Right lung (tissue), 10 donors: ENCODE measurements at places on chromosomes 1 and 21. TPM values are rescaled to one million over a fixed set of nuclear protein-coding genes. Genes with fewer than 3 reads are reported as not detected.
A peak's percentile ranks its signal among the peaks of the same experiment; 100 is the strongest.

RIMKLA gene
- 0.44 TPM for polyA plus RNA-seq

FCRL4 gene
- not detected for polyA plus RNA-seq

DNA sequence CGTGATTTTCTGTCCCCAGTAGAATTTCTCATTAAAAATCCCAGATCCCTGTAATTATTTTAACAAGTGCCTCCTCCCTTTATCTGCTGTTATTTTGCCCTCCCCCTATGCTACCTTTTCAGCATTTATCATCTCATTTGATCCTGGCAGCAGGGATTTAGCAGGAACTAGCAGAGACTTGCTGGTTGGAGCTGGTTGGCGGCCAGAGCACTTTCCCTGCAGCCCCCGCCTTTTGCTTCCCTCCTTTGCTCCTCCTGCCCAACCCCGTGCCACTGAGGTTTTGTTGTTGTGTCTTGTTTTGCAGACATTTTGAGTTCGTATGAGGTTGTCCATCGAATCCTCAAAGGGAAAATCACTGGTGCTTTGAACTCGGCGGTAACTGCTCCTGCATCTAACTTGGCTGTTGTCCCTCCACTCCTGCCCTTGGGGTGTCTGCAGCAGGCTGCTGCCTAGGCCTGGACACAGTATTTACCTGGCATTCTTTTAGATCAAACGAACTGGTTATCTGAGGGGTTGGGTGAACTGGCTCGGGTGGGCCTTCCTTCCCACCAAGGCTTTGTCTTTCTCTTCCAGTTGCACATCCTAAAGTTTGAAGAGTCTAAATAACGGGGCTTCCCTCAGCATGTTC is 11.2 kb downstream of the UBE2Q1 start:
- no peak for DNase-seq

S100A3 gene
- 0.21 TPM for polyA plus RNA-seq

DNA sequence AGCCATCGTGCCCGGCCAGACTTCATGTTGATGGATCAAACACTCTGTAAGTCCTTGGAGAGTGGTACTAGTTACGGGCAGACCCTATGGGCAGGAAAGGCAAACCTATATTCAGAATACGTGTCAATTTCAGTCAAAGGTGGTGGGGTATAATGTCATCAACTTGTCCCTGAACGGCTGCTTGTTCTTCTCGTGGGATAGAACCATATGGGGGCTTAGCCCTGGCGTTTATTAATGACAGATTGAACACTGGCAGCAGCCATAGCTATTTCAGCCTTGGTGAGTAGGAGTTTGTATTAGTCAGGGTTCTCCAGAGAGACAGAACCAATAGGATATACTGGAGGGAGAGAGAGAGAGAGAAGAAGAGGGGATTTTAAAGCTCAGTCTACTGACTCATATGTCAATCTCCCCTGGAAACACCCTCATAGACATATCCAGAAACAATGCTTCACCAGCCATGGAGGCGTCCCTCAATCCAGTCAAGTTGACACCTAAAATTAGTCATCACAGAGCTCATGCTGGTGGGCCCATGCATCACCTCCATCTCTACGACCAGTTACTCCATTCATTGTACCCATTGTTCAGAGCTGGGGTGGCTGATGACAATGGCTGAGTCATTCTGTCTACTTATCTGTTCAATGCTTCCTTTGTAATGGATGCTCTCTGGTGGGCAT is 16.1 kb upstream of the AQP10 start:
- no peak for DNase-seq

DNA sequence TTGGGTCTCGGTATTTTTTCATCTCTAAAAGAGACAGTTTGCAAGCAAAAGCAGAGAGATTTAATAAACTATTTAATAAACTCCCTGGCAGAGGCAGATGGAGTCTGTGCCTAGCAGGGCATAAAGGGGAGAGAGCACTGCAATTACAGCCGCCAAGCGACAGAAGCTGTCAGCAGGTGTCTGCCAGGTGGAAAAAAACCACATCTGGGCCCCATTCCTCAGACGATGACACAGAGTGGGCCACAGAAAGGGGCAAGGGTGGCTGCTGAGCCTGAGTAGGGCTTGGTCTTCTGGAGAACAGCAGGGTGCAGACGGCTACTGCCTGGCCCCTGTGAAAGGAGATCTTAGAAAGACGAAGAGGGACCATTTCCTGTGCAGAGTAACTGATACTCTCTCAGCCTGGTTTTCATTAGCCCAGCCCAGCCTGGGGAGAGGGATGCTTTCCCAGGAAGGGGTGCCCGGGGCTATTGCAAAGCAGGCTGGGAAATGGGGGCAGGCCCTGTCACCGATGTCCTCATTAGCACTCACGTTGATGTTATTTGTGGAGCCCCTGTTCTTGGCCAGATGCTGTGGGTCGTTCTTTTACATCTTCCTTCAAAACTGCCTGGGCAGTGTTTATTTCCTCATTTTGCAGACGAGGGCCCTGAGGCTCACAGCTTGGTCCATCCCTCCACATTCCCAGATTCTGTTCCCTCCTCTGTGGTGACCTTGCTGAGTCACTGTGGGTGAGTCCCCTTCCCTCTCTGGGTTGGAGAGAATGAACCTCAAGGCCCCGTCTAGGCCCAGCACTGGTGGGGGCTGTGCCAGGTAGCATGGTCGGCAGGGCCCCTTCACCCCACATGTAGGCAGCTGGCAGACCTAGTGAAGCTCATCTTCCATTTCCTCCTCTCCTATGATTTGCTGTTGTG is 472.7 kb downstream of the PTPRU start:
- no peak for DNase-seq

AMY2A gene
- polyA plus RNA-seq = 0.14 TPM

GRCh38 chr1:202315576-202316168 is 26.1 kb downstream of the UBE2T start:
- peak; percentile 71 for DNase-seq

DNA sequence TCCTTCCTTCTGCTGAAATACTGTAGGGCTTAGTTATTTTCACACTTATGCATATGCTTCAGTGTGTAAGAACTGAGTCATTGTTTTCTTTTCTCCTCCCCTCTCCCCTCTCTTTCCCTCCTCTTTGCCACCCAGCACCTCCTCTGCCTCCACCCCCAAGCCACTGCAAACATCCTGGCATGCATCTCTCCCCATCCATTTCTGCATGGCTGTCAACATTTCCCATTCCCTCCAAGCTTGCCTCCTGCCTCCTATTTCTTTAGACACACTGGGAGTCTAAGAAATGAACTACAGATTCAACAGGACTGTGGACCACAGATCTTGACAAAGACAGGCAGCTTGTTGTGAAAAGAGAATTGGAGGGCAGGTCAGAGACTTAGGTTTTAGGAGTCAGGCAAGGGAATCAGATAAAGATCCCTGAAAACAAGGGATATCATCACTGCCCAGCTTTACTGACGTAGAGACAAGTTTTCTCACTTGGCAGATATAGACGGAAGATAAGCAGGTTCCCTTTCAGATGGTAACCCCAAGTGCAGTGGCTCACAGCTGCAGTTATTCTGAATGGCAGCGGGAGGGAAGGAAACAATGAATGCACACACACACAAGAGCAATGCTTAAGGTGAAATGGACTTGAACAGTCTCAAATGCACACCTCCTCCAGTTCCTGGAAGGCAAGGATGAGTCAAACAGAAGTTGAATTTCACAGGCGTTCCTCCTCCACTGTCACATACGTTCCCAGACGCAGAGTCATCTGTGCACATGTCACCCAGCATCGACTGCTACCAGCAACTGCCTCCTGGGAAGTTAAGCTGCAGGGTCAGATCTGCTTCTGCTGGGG is 56.1 kb downstream of the HIVEP3 start:
- no peak for DNase-seq

TNFRSF18 gene
- 0.97 TPM for polyA plus RNA-seq

- no peak for DNase-seq
Observed at GRCh38 chr1:182083851-182084486, 22.5 kb upstream of the ZNF648 start.

CELA2A gene
- polyA plus RNA-seq = 0.24 TPM
